A673 (cell line): ENCODE measurements at places on chromosomes 1 and 21. TPM values are rescaled to one million over a fixed set of nuclear protein-coding genes. Genes with fewer than 3 reads are reported as not detected.

TXNIP gene
- 27.3 and 36.4 TPM in 2 replicates for total RNA-seq

GRCh38 chr1:227416156-227416830 is 98.0 kb upstream of the CDC42BPA start:
- no peak for DNase-seq
- H3K4me3 ChIP-seq = no peak overlapping the region
- no peak overlapping the region for H3K27ac ChIP-seq
- no peaks in the 10 kb centered on the region for H3K36me3 ChIP-seq
- H3K27me3 ChIP-seq = peaks cover 8% of the 10 kb centered on the region
- no peaks in the 10 kb centered on the region for H3K4me1 ChIP-seq

DNA sequence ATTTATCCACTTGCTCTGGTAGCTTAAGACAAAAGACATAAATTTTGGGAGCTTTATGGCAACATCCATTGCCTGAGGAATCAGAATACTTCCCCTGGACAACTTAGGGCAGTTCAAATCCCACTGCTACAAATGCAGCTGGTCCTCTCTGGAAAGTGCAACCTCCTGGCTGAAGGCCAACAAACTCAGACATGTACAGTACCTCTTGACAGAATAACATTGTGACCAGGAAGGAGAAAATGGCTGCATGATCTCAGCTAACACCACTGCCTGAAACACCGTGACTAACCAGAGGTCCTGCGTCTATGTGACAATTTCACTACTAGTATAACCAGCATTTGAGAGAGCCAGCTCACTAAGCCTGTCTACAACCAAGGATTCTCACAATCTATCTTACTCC is 218.9 kb downstream of the CRB1 start:
- H3K4me1 ChIP-seq = no peaks in the 10 kb centered on the region
- peak; percentile 7 for DNase-seq

DNA sequence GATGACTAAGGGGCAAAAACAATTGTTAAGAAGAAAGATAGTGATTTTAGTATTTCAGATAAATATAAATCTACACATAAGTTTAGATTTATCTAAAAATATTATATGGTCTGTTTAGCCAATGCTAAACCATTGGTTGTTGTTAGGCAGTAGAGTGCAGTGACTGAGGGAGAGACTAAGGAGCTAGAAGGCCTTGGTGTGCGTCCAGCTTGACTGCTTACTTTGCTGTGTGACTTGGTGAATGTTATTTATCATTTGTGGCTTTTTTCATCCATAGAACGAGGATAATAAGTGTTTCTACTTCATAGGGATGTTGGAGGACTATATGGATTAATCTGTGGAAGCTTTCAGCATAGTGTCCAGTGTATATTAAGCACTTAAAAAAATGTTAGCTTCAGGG is 264.7 kb upstream of the C1orf105 start:
- H3K4me3 ChIP-seq = no peak overlapping the region
- H3K36me3 ChIP-seq = no peaks in the 10 kb centered on the region
- no peaks in the 10 kb centered on the region for H3K4me1 ChIP-seq
- H3K27ac ChIP-seq = no peak overlapping the region

GRCh38 chr1:233719655-233720341 is 105.9 kb downstream of the KCNK1 start:
- H3K27ac ChIP-seq = no peak overlapping the region
- H3K36me3 ChIP-seq = no peaks in the 10 kb centered on the region
- H3K4me1 ChIP-seq = no peaks in the 10 kb centered on the region
- H3K27me3 ChIP-seq = no peaks in the 10 kb centered on the region
- H3K4me3 ChIP-seq = no peak overlapping the region

DNA sequence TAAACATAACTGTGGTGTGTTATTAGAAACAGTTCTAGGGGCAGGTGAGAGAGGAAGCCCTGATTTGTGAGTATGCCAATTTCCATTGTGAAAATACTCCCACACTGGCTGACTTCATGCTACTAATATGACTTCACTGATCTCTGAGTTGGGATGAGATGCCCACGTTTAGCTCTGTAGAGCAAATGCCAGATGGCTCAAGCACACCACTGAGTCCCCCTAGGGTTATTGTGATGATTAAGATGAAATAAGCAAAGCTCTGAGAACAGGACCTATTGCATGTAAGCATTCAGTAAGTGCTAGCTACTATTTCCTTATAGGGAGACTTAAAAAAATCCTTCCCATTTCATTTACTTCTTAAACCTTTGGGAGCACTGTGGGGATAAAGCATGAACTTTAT is 117.6 kb downstream of the CENPF start:
- no peak for DNase-seq
- H3K27me3 ChIP-seq = peaks cover 22% of the 10 kb centered on the region
- no peak overlapping the region for H3K27ac ChIP-seq
- H3K36me3 ChIP-seq = no peaks in the 10 kb centered on the region

DNA sequence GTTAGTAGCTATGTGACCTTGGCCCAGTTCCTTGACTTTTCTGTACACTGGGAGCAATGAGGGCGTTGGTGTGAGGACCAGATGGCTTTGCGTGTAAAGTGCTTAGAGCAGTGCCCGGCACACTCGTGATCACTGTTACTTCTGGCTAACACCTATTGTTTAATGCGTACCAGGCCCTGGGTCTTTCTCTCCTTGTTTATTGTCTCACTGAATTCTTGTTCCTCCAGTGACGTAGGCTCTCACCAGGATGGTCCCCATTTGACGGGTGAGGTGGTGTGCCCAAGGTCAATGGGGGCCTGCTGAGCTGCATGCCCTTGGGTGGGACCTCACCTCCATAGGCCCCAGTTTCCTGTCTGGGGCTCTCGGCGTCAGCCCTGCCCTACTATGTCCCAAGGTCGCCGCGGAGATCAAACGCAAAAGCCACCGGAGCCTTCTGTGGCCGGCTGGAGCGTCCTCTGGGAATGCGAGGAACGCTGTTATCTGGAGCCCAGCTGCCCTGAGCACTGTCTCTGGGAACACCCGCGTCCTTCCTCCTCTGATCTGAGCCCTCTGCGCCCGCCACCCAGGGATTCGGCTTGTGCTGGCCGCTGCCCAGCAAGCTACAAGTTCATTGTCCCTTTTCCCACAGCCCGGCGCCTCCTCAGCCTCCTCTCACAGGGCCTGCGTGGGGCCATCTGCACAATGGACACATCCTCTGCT is 28.9 kb downstream of the ALPL start:
- H3K36me3 ChIP-seq = no peaks in the 10 kb centered on the region
- no peak overlapping the region for H3K4me3 ChIP-seq
- no peaks in the 10 kb centered on the region for H3K27me3 ChIP-seq
- no peak for DNase-seq
